Caco-2 (cell line): ENCODE measurements at places on chromosomes 13 and 19. TPM values are rescaled to one million over a fixed set of nuclear protein-coding genes. Genes with fewer than 3 reads are reported as not detected.

DNA sequence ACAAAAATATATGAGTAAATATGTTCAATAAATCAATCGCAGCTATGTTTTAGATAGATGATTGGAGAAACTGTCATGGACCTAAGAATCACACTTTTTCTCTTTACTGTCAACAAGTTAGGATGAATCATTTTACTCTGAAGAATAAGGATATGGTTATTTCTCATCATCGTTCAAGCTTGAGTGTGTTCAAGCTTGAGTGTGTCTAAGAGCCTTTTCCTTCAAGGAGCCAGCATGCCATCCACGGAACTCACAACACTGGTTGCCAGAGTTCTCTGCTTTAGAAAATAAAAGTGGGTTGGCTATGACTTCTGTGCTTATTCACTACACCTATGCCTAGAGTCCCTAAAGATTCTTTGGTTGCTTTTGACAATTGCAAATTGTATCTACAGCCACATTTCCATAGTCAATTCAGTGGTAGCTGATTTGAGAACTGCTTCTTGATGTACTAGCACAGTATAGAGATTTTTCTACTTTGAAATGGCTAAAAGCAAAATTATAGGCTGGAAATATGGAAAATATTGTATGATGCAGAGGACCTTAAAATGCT is 58.1 kb upstream of the SCEL start:
- no peak for DNase-seq

Gene LYL1
- 0.35 and 0.59 TPM in 2 replicates for total RNA-seq

Gene WDR87
- total RNA-seq = not detected in 2 replicates

Gene FCGBP
- total RNA-seq = 0.16 and 0.26 TPM in 2 replicates

DNA sequence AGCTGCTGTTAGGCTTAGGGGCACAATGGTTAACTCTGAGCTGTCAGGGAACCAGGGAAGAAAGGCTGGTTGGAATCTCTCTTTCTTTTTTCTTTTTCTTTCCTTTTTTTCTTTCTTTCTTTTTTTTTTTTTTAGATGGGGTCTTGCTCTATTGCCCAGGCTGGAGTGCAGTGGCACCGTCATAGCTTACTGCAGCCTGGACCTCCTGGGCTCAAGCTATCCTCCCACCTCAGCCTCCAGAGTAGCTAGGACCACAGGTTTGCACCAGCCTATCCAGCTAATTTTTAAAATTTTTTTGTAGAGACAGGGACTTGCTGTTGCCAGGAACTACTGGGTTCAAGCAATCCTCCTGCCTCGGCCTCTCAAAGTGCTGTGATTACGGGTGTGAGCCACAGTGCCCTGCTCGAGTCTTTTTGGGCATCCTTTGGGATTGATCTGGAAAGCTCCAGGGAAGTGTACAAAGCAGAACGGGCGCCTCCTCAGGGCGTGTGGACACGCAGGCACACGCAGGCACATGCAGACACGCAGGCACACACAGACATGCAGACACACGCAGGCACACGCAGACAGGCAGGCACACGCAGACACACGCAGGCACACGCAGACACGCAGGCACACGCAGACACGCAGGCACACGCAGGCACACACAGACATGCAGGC is 99.2 kb downstream of the GADD45B start:
- no peak for DNase-seq

Gene ZNF665
- 0.39 and 0.73 TPM in 2 replicates for total RNA-seq

DNA sequence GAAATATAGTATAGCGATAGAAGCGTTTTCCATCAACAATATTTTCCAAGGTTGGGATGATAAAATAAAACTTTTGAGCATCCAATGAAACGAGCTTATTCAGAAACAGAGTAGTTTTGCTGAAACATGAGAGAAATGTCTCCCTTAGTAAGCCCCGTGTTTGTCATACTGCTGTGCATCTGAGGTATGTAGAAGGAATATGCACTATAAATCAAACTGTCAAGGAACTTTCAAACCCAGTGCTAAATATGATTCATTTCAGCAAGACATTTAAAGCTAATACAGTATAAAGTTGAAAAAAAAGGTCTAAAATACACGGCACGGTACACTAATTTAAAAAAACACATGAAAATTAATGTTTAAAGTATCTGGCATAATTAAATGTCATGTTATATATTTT is 546.2 kb downstream of the SLITRK5 start:
- no peak for DNase-seq

Gene C3
- total RNA-seq = 19.3 and 21.7 TPM in 2 replicates

DNA sequence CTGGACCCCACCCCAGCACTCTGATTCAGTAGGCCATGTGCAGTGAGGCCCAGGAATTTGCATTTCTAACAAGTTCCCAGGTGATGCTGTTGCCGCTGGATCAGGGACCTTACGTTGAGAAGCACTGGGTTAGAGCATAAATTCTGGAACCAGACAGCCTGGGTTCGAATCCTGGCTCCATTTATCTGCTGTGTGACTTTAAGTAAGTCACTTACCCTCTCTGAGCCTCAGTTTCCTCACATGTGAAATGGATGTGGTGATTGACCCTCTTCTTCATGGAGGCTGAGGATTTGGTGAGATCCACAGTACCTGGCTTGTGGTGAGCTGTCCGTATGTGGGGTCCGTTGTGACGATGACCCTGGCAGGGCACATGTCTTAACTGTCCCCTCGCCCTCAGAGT is 15.9 kb downstream of the HIPK4 start:
- no peak for DNase-seq

Gene TMEM150B
- total RNA-seq = 1.6 and 3.4 TPM in 2 replicates

Gene NEK5
- 0.35 and 0.39 TPM in 2 replicates for total RNA-seq

Gene KLK12
- total RNA-seq = not detected in 2 replicates
